Type B pancreatic cell (in vitro differentiated cells): ENCODE measurements at places on chromosomes 2 and 18.

- DNase-seq: no peak
Measured at GRCh38 chr2:71849111-71849510, 298.6 kb downstream of the CYP26B1 start.

- DNase-seq: peak; percentile 75
Measured at GRCh38 chr18:11937874-11938478, 29.9 kb upstream of the MPPE1 start.

DNA sequence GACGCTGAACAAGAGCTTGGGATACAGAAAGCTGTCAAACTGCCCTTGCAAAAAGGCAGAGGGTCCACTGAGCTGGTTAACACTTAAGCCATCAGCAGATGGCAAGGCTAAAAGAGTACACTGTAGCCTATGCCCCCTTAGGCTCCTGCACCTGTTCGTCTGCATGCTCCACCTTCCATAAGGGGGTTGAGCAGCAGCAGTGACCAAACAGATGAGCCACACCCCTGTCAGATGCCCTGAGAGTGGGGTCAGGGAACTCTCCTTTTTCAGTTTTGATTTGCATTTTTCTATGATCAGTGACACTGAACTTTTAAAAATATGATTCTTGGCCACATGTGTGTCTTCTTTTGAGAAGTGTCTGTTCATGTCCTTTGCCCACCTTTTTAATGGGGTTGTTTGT lies 402.5 kb upstream of the FAM98A start:
- DNase-seq: no peak

GRCh38 chr2:112092286-112093041 lies 37.4 kb downstream of the TMEM87B start:
- DNase-seq: no peak

- DNase-seq: no peak
Measured at GRCh38 chr2:236882930-236883329, 202.8 kb upstream of the COPS8 start.

GRCh38 chr2:238997684-238998083 lies 149.8 kb downstream of the TWIST2 start:
- DNase-seq: no peak
